DND-41 (cell line): ENCODE measurements at places on chromosomes 5 and 9.

DNA sequence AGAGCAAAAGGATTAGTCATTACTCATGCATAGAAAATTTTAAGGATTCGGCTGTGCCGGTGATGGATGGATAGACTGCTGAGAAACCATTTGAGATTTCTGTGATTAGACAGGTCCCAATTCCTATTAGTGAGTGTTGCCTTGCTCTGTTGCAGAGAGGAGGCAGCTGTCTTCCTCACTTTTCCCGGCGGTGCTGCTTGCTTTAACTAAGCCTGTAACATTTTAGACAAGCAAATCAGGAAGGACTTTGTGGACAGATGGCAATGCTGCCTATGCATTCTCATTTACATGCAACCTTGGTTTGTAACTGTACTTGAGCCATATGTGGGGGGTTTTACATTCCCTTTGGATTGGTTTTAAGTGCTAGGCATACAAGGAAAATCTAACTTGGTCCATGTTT is 1176.3 kb downstream of the CDH18 start:
- DNase-seq = no peak

DNA sequence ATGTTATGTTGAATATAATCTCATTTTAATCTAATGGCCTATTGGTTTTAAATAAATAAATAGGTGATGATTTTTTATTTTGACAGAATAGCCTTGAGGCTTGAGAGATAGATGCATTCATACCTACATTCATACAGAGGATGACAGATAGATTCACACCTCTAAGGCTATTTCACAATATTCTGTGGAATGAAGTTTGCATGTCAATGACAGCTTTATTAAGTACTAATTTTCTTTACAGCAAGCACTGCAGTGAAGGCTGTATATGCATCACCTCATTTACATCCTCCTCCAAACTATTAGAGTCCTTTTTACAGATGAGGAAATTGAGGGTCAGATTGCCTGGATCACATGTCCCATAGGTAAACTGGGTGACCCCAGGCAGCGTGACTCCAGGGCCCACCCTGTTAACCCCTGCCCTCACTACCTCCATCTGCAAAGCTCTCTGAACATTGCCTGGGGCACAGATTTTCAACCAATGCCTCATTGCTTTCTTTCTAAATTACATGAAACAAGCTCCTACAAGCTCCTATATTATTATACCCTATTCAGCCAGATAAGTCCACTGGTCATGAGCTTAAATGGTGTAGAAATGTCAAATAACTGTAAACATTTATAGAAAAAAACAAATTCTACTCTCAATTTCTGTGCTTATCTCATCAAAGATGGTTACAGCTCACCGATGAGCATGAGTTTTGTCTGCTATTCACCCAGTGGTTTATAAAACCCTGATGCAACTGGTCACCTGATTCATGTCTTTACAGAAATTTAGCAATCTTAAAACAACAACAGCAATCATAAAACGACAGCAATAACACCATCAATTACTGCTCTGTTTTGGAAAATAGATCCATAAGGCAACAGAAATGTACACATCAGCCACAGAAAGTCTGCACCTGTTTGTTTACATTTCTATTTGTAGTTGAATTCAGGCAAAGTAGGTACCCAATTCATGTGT is 338.0 kb downstream of the NSG2 start:
- DNase-seq = no peak

DNA sequence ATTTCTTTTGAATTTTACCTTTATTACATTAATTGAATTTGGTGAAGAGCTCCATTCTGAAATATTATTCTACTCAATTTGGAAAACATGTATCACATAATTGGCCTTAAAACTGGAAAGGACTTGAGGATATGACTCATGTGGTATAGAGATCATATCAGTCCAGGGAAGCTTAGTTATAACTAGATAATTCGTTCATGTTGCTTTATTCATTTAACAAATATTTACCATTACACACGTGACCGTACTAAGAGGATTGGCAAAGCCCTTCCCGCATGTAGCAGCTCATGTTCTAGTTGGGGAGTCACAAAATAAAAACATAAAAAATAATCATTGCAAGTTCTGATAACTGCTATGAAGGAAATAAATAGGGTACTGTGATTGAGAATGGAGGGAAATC is 1816.5 kb downstream of the MAT2B start:
- DNase-seq = no peak

DNA sequence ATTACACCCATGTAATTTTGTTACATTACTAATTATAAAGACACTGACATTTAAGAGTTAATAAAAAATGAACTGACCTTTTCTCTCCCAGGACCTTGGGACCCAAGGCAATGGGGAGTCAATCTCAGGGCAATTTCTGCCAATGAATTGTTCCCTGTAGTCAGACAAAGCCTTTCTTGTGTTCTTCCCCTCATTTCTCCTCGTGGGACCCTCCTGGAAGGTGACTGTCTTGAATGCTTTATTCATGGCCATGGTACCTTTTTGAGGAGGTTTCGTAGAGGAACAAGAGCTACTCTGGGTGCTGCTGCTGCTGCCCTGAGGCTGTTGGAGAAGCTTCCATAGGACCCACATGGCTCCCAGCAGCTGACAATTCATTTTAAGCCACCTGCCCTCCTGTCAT is 190.3 kb downstream of the SNX18 start:
- DNase-seq = no peak

DNA sequence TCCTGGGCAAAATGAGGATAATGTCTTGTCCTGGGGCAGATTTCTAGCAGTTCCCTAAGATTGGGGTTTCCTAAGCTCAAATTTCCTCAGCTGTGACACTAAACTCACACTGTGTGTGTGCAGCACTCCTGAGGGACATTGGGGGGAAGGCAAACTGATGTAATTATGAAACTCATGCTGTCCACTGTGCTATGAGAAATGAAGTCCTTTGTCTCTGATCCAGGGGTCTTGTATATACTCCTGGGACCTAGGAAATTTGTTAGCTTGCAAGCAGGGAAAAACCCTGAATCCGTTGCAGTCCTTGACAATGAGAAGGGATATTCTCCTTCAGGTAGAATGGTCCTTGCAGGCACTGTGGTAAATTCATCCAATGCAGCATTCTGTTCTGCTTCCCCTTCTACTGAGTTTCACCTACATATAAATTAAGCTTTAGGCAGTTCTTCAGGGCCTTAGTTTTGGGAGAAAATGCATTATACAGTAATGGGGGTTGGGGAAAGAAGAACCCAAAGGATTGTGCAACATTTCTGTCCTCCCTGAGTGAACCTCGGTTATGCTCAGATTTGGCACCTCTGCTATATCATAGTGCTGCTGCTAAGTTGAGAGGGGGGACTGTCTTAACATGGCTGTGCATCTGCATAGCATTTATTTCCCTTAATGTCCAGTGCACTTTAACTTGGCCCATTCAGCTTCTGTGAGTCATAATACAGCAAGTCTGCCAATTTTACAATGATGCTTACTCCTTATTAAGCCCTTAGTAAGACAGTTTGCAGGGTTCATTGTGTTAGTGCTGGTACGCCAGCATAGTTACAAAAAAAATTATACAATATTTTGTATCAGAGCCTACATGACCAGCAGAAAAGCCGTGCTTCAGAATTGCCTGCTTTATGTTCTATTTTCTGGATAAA is 80.2 kb downstream of the PJA2 start:
- no peak for DNase-seq

DNA sequence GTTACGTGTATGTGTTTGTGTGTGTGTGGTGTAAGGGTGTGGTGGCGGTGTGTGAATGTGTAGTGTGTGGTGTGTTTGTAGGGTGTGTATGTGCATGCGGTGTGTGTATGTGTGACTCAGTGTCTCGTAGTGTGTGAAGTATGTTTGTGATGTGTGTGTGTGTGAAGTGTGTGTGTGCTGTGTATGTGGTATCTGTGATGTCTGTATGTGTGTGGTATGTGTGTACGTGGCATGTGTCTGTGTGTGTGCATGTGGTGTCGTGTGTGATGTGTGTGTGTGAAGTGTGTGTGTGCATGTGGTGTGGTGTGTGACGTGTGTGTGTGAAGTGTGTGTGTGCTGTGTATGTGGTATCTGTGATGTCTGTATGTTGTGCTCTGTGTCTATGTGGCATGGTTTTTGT is 339.4 kb downstream of the MTRR start:
- no peak for DNase-seq

DNA sequence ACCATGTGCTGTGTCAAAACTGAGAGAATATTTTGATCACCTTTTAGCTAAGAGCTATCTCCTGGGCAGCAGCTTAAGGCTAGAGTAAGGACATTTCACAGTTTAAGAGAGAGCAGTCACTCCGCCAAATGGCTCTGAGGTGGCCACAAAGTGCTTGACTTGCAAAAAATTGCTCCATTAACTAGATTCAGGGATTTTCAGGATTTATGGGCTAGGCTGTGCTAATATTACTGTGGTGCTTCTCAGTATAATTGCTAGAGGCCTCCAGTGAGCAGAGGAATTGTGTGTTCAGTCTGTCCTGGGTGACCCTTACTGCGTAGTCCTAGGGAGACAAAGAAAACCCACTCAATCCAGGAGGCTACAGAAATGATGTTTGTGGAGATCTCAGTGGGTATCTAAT is 65.2 kb downstream of the PALM2AKAP2 start:
- DNase-seq = no peak

DNA sequence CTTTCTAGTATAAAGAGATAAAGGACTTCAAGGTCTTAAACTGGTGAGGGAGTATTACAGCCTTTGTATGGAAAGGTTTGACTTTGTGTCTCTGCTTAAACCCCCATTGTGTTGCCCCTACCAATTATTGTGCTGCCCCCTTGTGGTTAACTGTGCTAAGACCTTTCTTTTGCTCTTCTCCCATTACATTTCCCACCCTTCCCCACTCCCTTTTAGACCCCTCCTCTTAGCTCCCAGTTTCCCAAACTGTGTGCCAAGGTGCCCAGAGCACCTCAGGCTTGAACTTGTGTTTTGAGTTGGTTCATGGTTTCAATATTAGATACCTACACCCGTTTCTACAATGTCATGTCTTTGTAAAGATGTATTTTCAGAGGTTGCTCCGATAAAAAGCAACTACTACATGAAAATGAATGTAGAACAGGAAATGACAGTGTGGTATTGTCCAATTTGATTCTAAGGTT is 2.9 kb downstream of the JAK2 start:
- peak; percentile 58 for DNase-seq

DNA sequence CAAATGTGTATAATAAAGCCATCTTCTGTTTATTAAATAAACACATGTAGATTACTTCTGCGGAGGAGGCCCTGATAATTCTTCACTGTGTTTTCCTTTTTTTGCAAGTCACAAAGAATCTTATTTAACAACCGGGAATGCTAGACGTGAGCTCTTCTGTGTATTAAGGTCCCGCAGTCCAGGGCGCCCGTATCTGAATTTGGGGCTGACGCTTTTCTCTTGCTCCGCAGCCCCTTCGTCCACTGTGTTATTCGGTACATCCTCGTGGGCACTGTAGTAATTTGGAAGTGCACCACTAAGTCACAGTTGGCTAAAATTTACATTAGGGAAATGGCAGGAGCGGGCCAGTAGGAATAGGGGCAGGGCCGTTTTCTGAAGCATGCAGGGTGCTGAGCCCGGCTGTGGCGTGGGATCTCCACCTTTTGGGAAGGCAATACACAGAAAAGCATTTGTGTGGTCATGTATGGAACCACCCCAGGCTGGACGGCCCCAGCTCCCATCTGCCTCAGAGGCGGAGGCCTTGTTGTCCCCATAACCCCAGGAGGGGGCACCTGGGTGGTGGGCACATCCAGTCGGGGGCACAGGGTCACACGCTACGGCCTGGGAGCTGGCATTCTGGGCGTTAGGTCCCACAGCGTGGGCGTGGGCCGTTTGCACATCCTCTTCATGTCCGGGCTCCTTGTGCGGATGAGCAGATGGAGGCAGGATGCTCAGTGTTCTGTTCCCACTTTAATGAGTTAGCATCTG is 258.7 kb upstream of the IRX4 start:
- DNase-seq = no peak

DNA sequence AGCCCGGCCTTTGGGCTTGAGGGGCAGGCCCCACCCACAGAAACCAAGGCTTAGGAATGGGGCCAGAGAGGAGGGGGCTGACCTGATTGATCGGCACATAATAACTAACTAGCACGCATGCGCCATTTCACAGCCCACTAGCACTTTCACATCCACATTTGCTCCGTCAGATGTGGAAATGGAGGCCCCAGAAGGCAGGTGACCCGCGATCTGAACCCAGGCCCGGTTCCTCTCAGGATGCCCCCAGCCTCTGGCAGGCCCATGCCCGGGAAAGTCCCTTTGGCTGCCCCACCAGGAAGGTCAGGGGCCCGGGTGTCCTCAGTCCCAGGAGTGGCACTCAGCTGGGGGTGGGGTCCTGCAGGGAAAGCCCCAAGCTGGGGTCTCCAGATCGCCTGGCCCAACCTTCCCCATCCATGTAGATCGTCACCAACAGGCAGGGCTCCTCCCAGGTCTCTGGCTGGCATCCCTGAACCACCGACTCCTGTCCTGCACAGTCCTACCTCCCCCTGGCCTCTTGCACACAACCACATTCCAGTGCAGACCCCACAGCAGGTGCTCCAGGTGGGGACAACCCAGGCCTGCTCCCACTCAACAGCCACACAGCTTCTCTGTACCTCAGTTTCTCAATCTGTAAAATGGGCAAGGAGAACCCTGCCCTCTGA is 46.7 kb downstream of the VAV2 start:
- DNase-seq = no peak

DNA sequence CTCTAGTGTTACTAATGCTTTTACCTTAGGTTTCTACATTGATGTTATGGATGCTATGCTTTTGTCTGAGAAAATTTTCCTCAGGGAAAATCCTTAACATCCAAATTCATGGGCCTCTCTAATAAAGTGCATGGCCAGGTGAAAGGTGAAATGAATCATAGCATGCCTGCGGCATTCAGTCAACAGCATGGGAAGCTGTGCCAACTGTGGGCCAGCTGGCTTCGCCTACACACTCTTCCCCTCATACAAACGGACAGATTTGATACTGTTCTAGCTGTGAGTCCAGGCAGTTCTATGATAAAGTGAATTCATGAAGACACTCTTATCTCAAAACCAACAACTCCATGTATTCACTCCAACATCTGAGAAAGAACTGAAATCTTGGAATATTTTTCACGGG is 374.1 kb downstream of the PLK2 start:
- no peak for DNase-seq

GRCh38 chr5:133820507-133820906 is 147.9 kb downstream of the C5orf15 start:
- no peak for DNase-seq

- no peak for DNase-seq
Measured at GRCh38 chr5:149141224-149141956, at the start of gene ABLIM3. TSS of gene ABLIM3 (plus strand) at chr5:149141493. CDS start at chr5:149142096, 603 bp downstream.

- no peak for DNase-seq
Measured at GRCh38 chr5:14574891-14575508, 6.6 kb upstream of the OTULINL start.

DNA sequence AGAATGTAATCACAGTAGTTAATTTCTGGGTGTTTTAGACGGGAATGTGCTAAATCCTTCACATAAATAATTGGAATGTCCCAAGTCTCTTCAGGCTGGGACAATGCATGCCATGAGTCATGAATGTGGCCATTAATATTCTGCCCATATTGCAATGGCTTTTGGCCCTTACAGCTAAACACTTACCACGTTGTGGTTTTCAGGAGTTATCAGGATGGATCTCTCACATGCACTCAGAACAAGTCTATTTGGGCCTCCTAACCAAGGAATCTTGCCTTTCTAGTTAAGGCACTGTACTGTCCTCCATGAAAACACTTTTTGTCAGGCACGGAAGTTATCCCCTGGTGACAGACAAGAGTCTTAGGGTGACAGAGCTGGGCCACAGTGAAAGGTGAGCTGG is 32.7 kb downstream of the PKD2L2 start:
- DNase-seq = no peak

GRCh38 chr9:35237311-35237710 is 75.5 kb downstream of the UNC13B start:
- DNase-seq = no peak

- no peak for DNase-seq
Measured at GRCh38 chr9:108467653-108468324, 388.0 kb downstream of the ACTL7B start.
